ENCODE measurements at places on chromosomes 6 and 20.

DNA sequence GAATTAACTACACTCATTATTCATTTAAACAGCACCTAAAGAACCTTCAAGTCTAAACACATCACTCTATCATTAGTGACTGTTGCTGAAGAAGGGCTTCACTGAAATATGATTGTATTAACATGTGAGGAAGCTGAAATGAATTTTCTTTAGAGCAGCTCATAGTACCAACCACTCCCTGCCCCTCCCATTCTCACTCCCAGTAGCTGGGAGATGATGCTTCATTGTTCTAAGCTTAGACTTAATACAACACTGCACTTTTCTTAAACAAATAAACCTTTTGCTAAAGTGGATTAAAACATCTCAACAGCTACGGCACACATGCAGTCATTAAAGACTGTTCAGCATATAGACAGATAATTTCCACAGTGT lies 63.1 kb downstream of the ATXN1 start:
- DNase-seq: no peak

DNA sequence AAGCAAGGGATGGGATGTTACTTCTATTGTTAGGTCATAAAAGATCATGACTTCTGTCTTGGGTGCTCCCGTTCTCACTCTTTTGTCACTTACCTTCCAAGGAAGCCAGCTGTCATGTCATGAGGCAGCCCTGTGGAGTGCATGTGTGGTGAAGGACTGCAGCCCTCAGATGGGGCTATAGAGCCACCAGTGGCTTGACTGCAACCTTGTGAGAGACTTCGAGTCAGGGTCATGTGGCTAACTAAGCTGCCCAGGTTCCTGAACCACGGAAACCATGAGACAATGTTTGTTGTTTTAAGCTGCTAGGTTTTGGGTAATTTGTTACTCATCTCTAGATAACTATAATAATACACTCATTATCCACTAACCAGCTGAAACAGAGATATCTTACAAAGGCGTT lies 477.1 kb downstream of the BTBD3 start:
- DNase-seq: no peak

- peak; percentile 91 for DNase-seq
These were observed at the start of gene GABBR1 for GRCh38 chr6:29632789-29633533. TSS of gene GABBR1 (minus strand) at chr6:29633183. CDS start at chr6:29632385, 798 bp downstream.

DNA sequence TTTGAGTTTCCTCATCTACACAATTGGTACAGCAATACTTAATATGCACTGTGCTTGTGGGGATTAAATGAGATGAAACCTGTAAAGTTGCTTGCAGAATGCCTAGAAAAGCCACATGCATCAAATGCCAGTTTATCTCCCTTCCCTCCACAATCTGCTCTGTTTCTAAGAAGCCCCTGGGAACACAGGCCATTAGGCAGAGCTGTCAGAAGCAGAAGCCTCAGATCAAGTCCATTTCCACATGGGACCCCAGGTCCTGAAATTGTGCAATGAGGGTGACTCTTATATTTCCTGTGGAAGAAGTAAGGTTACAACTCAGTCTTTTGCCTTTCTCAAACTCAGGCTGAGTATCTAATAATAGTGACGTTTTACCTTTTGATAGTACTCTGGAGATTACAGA lies 737.4 kb downstream of the KIF16B start:
- no peak for DNase-seq

- no peak for DNase-seq
These were observed 63.8 kb downstream of the UBR2 start for GRCh38 chr6:42627674-42628073.

- DNase-seq: peak; percentile 68
These were observed 95.1 kb downstream of the LIN28B start for GRCh38 chr6:105051941-105052471.

DNA sequence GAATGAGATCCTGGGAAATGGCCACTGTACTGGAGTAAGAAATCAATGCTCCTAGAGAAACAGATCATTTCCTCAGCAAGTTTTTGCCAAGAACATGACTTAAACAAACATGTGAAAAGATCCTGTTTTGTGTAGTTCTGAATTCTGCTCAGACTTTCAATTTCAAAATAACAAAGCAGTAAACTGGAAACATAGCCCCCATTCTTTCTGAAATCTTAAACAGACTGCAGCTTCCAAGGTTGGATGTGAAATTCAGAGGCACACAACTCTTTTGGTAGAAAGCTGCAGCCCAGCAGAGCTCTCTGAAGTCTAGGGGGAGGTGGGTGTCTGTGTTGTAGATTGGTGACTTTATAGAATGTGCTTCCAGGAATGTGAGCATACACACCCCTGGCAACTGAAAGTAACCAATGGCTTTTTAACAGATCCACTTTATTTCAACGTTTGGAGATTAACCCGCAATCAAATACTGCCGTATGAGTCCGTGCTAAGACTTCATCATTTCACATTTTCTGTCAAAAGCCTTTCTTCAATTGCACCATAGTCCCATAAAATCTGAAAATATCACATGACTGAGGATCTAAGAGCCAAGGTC lies 86.4 kb downstream of the ATXN1 start:
- DNase-seq: peak; percentile 74

GRCh38 chr20:57678340-57678739 lies 31.5 kb downstream of the PMEPA1 start:
- DNase-seq: no peak

GRCh38 chr6:111813237-111813636 lies 60.0 kb downstream of the FYN start:
- peak; percentile 93 for DNase-seq

DNA sequence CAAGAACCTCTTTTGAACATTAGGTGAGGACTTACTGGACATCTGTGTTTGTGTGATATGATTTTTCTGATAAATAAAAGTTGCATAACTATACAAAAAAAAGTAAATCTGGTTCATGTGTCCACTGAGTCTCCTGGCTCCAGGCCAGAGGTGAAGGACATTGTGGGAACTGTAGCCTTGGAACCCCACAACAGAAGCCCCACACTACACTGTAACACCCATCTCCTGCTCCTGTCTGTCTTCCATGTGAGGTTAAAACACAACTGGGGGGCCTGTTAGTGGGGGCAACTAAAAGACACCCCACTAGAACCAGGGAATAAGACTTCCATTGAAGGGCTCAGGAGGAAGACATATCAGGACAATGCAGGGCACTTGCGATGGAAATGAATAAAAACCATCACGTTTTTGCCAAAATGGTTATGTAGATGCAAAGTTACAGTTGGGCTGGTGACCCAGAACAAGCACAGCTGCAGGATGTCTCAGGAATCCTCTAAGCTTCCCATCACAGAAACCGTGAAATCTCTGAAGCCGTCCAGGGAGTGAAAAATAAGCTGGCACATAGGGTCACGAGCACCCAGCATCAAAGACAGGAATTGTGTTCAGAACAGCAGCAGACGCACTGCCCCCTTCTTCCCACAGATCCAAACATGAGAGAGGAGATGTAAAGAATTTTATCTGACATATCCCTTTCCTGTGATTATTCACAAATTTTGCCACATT lies 36.7 kb upstream of the PCSK2 start:
- DNase-seq: no peak

DNA sequence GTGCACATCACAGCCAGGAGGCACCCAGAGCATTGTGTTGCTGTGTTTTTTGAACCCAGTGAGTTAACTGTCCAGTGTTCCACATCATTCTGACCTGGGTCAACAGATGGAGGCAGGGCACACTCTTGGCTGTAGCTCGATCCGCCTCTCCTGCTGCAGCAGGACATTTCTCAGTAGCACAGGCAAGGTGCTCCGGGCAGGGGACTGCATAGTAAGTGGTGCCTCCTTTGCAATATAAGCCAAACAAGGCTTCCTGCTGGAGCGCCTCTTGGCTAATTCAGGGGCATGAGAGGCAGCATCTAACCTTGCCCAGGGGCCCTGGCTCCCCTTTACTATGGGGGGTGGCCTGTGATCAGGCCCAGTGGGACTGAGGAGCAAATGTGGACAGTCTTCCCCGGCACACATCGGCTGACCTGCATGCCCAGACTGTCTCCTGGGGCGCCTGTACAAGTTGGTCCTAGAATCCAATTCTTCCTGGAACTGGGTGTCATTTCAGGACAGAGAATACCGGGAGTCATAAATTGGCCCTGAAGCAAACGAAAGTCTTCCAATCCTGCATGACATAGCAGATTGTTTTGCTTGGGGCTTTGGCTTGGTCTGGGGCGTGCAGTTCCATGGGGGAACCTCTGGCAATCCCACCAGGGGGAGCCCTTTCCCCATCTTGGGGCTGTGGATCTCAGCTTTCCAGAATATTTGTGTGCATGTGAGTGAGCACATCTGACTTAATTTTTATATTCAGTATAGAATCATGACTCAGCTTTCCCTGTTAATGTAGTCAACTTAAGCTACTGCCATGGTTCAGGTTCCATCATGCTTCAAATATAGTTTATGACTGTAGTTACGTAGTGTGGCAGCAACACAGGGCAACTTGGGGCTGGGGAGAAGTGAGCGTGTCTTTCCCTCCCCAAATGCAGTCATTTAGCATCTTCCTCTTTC lies 56.0 kb upstream of the DDR1 start:
- peak; percentile 89 for DNase-seq

DNA sequence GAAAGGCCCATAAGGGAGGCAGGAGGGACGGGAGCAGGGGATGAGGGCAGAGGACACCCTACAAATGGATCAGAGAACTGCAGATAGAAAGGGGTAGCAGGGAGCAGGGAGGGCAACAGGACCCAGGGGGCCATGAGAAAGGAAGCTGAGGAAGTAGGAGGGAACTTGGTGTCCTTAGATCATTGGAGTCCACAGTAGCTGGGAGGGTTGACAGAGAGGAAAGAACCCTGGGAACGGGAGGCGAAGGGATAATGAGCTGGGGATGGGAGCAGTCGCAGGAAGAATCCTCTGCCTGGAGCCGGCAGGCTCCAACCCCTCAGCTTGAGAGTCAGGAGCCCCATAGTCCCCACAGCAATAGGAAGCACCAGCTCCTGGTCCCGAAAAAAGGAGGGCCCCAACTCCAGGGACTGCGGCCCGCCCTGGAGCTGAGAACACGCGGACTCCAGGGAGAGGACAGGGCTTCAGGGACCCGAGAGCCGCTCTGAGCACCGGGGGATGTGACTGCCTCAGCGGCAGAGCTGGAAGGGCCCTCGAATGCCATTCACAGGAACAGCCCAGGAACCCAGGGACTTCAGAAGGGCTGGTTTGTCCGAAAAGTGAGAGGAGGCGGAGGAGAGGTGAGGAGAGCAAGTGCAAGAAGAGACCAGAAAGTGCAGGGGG lies 32.7 kb downstream of the HLA-A start:
- DNase-seq: no peak

DNA sequence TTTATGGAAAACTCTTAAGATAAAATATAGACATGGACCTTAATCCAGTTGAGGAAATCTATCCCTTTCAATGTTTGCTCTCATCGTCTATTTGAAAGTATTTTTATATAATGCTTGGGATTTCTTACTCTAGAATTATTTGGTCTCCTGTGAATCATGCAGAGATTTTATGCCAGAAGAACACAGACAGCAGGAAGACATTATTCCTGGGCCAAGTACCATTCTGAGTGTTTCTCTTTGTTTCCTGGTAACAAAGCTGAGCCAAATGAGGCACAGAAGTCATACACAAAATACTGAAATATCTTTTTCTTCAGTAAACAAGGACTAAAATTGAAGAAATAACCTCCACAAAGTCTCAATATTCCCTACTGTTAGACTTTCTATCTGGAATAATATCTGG lies 538.2 kb upstream of the EYS start:
- DNase-seq: no peak

- DNase-seq: no peak
These were observed 4.1 kb downstream of the LINC00237 start for GRCh38 chr20:21101932-21102575.

DNA sequence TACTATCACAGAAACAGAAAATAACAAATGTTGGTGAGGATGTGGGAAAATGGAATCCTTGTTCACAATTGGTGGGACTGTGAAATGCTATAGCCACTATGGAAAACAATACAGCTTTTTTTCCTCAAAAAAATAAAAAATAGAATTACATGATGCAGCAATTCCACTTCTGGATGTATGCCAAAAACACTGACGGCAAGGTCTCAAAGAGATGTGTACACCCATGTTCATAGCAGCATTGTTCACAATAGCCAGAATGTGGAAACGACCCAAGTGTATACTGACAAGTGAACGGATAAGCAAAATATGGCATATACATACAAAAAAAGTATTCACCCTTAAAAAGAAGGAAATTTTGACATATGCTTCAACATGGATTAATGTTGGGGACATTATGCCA lies 213.4 kb downstream of the KHDC1L start:
- DNase-seq: no peak

DNA sequence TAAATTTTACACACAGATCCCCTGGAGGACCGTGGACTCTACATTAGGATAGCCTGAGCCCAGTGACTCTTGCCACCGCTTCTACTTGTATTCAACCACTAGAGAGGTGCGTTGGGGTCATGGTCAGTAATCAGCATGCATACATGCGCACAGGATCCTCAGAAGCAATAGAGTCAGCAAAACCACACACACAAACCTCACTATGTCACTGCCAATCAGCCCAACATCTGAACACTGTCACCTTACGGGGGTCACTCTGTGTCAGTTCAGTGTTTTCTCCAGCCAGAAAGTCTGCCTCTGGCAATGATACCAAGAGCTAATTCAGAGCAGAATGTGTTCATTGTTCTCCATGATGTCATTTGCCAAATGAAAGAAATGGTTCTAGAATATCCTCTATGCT lies 225.3 kb downstream of the KHDC1L start:
- DNase-seq: no peak

GRCh38 chr6:14066782-14067406 lies 50.7 kb upstream of the CD83 start:
- peak; percentile 77 for DNase-seq

DNA sequence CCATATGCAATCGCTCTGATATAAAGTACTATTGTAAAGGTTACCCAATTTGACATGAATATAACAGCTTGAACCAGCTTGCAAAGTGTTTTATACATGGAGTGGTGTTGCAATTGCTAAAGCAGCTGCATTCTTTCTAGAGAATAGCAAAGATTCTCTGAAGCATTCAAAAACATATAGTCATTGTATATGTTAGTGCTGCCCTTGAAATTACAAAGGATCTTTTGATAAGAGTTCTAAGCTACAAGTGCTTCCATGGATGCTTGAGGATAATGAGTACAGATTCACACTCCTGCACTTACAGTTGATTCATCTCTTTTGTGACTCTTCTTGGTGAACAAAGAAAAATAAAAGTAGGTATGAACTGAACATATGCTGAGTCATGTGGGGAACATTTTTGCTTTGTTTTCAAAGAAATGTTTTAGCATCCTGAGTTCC lies 175.7 kb downstream of the ALDH8A1 start:
- peak; percentile 54 for DNase-seq

DNA sequence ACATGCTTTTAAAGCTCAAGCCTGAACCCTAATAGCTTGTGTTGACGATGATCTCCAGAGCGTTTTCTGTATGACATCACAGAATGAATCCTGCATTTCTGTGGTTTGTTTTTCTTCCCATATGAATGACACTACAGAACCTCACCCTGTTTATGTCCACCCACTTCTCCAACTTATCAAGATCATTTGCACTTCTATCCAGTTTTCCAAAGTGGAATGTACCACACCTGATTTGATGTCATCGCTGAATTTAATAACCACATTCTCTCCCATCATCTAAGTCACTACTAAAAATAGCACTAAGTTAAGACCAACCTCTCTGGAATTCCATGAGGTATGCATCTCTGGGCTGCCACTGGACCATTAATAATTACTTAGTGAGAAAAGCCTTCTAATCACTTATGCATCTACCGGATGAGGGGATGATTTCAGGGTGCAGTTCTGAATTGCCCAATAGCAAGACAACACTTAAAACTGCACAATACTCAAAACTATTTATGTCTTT lies 33.3 kb upstream of the CITED2 start:
- peak; percentile 99 for DNase-seq
